ENCODE measurements at places on chromosomes 1 and 21.

DNA sequence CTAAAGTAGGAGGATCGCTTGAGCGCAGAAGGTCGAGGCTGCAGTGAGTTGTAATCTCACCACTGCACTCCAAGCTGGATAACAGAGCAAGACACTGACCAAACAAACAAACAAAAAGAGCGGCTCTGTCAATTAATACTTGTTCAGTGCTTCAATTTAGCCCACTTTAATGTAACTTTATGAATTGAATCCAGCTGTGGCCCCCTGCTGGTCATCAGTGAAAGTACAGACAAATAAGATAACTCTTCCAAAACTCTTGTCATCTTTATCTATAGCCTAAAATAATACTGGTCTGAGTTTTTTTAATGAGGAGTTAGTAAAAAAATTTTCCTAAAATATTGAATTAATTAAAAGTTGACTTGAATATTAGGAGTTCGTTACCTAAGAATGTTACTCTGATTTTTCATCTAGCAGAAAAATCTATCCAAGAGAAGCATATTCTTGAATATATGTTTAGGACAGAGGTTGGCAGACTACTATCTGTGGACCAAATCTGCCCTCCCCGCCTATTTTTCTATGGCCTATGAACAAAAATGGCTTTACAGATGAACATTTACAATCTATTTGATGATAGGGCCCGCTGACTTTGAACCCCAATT lies 26.1 kb downstream of the ATP5PF start:
- DNase-seq: peak; percentile 12

- DNase-seq: no peak
These were observed 421.3 kb downstream of the NPHP4 start for GRCh38 chr1:5570931-5571330.

GRCh38 chr1:170226767-170227166 lies 81.0 kb downstream of the NTMT2 start:
- DNase-seq: no peak

DNA sequence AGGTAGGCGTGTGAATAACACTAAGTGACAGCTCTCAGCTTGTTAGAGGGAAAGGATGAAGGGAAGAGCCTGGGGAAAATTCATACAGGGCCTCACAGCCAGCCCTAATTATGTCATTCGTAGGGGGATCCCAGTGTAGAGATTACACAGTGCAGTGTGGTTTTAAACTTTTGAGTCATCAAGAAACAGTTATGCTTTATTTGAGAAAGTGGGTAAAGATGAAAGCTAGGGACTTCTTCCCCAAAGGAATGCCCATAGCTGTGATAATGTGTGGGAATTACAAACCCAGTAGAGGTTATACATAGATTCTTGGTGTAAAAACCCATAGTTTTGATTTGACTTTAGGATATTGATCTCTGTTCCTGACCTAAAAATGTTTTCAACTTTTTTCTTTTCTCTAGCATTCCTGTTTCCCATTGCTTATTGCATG lies 1.9 kb downstream of the TTF2 start:
- DNase-seq: no peak

DNA sequence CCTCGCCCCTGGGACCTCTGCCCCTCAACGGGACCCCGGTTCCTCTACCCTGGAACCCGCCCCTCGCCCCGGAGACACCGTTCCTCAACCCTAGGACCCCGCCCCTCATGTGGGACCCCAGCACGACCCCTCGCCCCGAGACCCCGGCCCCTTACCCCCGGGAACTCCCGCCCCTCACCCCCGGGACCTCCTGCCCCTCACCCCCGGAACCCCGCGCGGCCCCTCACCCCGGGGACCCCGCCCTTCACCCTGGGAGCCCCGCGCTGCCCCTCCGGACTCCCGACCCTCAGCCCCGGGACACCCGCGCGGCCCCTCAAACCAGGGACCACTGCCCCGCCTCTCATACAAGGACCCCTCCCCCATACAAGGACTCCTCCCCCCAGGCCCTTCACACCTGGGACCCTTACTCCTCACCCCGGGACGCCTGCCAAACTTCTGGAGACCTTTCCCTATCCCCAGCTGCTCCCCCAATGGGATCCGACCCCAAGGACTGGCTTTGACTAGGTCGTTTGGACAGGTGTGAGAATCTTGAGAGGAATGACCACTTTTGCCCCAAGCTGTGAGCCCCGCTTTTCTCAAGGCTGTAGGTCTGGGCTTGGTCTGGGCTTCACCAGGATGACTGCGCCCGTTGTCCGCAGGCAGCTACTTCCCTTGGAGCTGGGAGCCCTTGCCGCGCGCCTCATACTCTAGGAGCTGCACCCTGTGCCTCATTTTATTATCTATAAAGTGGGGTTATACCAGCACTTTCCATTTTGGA lies 843 bp downstream of the DIP2A start:
- DNase-seq: no peak

DNA sequence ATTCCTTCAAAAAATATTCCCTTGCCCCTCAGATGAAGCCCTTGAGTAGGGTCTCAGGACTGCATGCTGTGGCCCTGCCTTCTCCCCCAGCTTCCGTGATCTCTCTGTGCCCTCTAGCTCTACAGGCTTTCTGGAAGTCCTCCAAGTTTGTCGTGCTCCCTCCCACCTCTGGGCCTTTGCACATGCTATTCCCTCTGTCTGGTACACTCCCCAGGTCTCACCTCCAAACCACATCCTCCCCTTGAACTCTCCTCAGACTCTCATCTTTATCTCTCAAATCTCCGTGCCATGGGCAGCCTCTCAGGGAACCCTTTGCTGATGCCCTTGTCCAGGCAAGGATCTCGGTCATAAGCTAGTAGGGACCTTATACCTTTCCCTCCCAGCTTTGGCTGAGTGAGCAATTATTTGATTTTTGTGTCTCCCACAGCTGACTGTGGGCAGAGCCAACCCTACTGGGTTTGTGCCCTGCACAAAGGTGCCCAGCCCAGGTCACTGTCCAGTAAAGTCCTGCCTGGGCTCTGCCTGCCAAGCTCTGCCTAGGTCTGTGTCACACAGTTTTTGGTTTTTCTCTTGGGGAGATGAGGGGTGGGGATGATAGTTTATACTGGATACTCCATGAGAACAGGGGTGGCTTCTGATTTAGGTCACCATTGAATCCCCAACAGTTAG lies 188.1 kb downstream of the ZNF281 start:
- no peak for DNase-seq

DNA sequence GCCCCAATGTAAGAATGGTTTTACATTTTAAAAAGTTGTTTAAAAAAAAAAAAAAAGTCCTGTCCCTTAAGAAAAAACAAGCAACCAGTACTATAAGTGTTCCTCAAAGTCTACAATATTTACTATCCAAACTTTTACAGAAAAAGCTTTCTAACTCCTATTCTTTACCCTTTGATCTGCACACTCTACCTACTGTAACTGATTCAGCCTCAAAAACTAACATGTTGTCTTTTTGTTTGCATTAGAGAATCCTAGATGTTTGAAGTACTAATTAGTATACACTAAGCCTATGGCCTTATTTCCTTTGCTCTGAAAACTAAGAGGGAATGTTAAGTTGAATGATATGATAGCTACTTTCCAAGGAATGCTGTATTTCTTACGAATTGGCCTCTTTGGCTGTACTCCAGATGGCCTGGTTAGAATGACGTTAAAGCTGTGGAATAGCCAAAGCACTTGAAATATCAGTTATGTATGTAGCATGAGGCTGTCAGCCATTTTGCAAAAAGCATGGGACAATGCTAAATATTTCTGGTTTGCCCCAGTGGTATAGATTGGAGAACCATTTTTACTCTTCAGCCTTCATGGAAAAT lies 234.8 kb downstream of the GPR52 start:
- DNase-seq: no peak

DNA sequence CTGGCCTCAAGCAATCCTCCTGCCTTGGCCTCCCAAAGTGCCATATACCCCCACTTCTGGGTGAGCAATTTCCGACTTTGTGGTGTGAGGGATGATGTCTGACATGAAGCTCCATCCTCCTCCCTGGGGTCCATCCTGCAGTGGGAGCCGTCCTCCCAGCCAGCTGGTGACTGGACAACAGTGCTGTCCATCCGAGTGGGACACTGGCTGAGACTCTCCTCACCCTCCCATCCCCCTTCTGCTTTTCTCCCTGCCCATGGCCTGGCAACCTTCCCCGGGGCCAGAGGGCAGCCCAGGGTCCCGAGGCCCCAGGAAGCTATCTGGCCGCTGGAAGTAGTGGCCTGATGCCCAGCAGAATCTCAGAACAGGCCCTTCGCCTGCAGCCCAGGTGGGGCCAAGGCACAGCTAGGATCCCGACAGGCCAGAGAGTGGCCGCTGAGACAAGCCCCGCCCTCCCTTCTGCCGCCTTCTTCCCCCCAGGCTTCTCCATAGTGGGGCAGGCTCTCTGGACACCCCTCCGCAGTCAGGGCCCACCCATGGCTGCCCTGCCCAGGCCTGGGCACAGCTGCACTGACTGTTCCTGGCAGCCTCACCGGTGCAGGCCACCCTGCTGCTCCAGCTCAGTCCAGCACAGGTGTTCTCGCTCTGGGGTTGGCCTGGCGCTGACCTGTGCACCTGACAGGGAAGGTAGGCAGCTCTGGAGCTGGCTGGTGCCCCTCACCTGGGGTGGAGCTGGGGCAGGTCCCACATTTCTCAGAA lies 8.4 kb upstream of the FAAP20 start:
- no peak for DNase-seq

GRCh38 chr1:205052690-205053089 lies 9.7 kb downstream of the CNTN2 start:
- no peak for DNase-seq

GRCh38 chr21:40556442-40556968 lies 290.5 kb downstream of the DSCAM start:
- no peak for DNase-seq

GRCh38 chr1:81209461-81209860 lies 591.3 kb upstream of the ADGRL2 start:
- no peak for DNase-seq

DNA sequence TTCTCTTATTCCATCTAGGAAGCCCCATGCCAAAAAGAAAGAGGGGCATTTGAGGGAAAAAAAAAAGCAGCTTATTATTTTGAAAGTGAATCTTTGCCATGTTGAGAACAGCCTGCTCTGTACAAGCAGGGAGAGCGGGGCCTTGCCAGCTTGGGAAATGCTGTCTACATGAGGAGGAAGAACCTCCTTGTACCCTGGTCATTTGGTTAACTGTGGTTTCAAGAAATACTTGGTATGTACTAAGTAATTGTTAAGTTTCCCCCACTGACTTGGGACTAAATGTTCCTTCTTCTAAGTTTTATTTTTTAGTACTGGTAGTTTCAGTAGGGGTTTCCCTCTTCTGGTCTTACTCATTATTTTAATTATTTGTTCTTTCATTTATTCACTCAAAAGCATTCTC lies 144.1 kb upstream of the HOOK1 start:
- no peak for DNase-seq

DNA sequence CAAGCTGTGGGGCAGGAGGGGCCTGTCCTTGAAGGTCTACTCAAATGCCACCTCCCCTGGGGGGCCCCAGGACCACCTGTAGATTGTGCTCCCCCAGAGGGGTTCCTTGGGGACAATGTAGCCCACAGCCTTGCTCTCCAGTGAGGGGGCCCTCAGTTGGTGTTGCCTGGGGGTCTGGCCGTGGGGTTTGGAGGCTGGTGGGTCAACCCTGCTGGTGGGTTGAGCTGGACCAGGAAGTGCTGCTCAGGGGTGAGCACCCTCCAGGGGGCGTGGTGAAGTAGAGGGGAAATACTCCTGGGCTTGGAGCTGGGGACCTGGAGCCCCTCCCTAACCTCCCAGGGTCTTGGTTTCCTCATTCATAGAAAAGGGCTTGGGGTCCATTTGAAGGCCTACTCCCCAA lies 143.6 kb upstream of the WNT4 start:
- no peak for DNase-seq

GRCh38 chr1:184743062-184743756 lies 11.4 kb downstream of the EDEM3 start:
- no peak for DNase-seq

DNA sequence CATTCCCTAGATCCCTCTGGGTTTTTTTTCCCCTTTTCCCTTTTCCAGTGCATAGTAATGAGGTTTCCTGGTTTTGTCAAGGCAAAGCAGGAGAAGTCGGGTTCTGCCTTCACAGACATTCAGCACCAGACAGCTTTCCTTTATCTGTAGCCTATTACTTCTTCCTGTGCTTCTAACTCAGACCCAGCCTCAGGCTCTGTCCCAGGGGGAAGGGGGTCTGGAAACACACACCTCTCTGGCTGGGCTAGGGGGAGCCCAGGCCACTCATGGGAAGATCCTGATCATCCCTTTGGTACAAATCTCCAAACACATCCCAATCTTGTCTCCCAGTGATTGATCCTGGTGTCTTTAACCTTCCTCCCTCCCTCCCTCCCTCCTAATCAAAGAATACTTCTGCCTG lies 656.4 kb downstream of the LMO4 start:
- no peak for DNase-seq

DNA sequence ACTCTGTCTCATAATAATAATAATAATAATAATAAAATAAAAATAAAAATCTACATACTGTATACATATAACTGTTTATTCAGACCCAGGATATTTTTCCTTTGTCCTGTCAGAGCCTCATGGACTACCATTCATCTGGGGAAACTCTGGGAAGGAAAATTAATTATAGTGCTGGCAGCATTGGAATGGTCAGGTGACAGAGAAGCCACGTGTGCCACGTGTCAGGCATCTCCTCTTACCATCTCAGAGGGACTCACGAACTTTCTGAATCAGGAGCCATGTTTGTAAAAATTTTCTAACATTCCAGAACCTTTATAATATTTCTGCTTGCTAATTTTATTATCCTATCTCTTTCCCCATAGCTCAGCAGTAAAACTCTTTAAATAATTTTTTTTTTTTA lies 97.8 kb upstream of the HNRNPU start:
- DNase-seq: no peak

DNA sequence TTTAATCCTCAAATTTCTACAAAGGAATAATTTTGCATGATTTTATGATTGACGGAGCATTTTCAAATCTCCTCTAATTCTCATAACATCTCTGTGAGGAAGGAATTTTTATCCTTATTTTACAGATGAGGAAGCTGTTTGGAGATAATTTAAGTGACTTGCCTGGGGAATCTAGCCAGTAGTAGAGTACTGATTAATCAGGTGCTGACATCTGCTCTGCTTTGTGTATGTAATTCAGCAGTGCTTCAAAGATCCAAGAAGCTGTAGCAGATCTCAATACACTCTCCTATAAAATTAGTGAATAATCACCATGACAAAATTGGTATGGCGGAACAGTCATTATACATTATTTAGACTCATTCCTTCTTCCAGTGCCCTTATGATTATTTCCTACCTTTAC lies 46.0 kb downstream of the DPH5 start:
- no peak for DNase-seq

GRCh38 chr1:151060007-151060656 lies at the start of gene MLLT11:
Gene MLLT11 (plus strand): TSS chr1:151060397. CDS start chr1:151067225, 6,828 bp downstream.
- peak; percentile 84 for DNase-seq
